T47D (cell line): ENCODE measurements at places on chromosomes 2 and 18.

GRCh38 chr2:216696751-216697560, 1.6 kb upstream of the IGFBP5 start:
- DNase-seq, result no peak

DNA sequence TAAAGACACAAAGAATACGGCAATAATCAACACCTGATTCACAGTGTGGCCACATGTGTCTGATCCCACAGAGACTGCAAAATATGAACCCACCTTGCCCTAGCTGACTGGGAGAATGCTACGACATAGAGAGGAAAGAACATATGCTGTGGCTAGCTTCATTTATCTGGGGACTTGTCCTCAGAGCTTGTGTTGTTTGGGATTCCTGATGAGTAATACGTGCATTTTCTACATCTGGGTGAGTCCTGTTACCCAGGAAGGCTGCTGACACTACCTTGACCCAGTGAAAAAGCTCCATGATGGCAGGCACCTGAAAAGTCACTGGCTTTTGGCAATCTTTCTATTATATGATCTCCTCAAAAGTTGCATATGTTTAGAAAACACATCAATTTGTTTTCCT, 427.7 kb upstream of the LYPD1 start:
- DNase-seq, result no peak

DNA sequence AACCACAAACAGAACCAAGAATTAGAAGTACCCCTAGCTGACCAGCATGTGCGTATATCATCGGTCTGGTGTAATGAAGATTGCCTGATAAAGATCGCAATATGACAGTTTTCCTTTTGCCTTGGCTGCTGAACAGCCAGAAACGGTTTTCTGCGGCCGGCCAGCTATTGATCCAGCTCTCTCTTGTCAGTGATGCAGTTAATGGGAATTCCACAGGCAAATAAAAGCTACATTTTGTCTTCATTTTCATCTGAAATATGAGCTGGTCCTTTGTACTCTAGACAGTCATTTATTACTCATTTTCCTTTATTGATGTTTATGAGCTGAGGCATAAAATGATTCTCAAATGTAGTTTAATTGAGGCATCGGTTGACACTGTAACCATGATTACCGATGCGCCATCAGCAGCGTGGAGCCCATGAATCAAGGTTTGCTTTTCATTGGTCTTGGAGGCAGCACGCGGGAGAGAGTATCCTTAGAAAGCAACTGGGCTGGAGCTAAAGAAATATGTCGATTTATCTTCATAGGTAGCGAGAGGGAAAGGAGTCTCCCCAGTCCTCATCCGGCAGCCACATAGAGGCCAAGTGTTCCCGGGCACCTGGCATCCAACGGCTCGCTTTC, 535.2 kb downstream of the GALR1 start:
- no peak for DNase-seq

- DNase-seq, result no peak
These were observed 36.4 kb upstream of the SLC1A4 start for GRCh38 chr2:64952511-64953482.

- no peak for DNase-seq
These were observed 270.6 kb upstream of the TANK start for GRCh38 chr2:160889439-160890170.

DNA sequence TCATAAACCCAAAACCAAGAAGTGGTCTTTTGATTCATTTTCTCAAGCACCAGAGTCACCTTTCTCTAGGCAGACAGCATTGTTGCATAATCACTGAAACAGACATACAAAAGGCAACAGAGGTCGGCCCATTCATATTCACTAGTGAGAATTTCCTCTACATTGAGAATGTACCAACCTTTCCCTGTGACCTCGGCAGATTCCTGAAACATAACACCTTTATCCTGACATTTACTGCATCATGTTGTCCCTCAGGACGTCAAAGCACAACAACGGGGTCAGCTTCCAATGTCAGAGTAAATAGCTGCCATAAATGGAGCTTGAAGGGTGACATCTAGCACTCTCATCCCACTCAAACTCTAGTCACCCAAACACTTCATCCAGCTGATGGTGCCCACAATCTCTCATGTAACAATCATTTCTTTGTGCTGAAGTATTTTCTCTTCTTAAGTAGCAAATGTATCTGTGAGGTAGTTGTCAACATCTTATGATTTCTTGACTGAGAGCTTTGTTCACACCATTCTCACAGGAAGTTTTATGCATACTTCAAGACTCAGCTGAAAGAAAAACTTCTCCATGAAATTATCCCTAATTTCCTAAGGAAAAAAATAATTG, 802.6 kb upstream of the CHAC2 start:
- no peak for DNase-seq

- DNase-seq, result peak; percentile 19
These were observed 383.3 kb upstream of the MYT1L start for GRCh38 chr2:2714408-2714807.

DNA sequence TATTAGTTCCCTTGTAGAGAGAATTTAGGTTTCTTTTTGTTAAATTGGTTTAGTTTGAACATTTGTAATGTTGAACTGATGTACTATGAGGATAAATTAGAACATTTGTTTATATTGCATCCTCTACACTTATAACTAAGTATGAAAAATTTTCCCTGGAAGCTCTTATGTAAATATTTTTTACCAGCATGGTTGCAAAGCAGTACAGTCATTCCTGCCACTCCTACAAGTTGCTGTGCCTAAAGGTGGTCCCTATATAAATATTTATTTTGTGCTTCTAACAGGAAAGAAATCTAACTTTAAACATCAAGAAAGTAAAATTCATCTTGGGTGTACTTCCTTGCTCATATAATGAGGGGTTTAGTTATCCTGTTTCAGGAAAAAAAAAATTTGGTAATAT, 14.2 kb downstream of the TWSG1 start:
- DNase-seq, result no peak

DNA sequence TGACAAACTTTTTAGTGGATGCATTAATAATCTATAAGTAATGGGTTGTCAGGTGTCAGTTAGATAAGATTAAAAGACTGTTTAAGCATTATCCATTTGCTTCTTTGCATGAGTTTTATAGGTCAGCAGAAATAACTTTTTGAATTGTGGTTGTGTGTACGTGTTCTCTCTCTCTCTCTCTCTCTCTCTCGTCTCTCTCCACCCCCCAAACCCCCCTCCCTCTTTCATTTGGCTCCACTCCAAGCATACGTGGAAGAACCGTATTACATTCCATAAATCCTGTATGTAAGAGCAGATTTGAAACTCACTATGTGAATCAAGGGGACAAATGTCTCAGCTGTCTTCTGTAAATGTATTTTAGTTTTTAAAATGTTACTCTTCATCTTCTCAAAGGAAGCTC, 120.2 kb downstream of the MEIS1 start:
- DNase-seq, result no peak

DNA sequence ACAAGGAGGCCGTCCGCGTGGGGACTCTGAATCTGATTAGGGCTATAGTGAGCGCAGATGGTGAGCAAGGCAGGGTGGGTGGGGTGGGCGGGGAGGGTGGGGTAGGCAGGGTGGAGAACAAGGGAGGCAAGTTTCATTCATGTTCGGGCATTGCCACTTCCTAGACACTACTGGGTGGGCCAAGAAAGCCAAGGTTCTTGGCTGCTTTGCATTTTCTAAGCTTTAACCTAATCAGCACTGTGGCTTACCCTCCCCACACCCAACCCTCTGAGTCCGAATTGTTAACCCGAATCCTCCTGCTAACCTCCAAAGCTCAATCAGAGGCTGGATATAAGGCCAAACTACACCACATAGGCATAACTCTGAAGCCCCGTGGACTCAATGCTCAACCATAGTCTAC, 18.1 kb downstream of the MROH2A start:
- DNase-seq, result no peak

DNA sequence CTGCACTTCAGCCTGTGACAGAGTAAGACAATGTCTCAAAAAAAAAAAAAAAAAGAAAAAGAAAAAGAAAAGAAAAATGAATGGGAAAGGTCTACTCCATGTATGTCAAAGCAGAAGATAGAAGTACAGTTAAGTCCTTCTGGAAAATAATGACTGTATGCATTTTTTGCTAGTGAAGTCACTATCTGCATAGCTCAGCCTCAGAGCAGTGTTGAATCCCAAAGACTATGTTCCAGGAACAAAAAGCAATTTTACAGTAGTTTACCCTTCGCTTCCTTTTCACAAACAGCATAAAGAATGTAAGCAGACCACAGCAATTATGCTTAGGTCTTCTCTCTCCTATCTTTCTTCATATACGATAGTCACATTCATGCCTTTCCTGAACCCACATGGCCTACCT, 497.4 kb downstream of the CMPK2 start:
- no peak for DNase-seq

DNA sequence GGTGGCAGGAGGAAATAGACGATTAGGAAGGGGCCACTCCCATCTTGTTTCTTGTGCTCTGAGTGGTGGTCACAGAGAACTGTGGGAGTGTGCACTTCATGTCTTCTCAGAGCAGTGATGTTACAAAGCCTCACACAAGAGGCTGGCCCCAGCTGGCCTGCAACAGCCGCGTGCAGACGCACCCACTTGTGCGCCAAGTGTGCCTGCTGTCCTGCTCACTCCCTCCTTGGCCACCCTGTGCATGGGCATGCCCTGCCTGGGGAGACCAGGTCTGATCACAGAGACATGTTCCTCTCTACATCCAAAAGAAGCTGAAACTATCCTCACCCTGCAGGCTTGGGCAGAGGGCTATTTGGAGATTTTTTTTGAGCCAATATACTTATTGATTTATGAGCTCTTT, 108.4 kb downstream of the MRO start:
- DNase-seq, result no peak

- DNase-seq, result no peak
These were observed 26.0 kb upstream of the ATG16L1 start for GRCh38 chr2:233225230-233226068.

DNA sequence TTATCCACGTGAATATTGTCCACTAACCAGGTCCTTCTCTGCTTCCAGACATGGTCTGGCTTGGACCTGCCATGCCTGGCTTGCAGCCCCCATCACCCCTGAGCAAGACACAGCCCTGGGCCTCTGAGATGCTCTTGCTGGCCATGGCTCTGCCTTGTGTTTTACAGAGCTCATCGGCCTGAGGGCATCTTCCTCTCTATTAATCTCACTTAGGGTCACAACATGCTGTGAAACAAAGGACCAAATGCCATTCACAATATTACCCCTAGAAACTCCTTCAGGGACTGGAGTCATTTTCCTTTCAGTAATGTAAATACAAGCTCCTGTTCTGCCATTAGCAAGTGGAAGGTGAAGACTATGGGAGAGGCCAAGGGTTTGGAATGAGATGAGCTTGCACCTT, 6.8 kb upstream of the TPO start:
- no peak for DNase-seq

- DNase-seq, result no peak
These were observed 217.8 kb upstream of the ATP5MC3 start for GRCh38 chr2:175399326-175399725.

DNA sequence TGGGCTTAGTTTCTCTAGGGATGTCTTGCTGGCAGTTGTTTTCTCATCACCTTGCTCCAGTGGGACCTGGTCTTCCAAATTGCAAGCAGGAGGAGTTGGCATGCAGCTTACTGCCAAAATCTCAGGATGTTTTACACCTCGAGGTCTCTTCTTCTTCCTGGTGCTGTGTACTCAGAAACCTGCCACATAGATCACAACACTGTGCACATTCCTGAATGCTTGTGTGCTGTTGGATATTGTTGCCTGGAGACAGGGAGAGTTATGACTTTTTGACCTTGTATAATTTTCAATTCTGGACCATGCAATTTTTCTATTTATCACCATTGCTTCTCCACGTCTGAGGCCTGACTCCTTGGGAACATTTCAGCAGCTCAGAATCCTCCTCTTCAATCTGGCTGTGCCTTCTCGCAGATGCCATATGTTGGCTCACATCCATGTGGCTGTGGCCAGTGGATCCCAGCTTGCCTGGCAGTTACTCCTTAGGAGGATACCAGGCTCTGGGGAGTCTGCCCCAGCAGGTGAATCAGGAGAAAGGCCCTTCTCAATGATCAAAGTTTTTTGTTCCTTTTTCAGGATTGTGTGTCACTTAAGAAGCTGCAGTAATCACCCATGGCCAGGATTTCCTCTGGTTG, 489.3 kb downstream of the TSN start:
- DNase-seq, result no peak

DNA sequence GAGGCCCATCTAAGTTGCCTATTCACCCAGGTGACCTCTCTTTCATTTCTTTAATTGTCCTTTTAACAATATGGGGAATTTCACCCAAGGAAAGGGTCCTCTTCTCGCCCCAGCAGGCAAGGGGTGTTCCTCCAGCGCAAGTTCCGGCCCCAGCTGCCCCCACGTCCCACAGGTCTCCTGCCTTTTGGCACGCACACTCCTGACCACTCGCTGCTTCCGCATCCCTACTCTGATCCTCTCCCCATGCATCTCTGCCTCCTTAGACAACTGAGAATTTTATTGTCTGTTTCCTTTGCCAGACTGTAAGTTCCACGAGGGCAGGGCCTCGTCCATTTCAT, 684 bp upstream of the ARPC2 start:
- DNase-seq, result no peak

- no peak for DNase-seq
These were observed 90.8 kb upstream of the MEIS1 start for GRCh38 chr2:66344087-66344663.

- DNase-seq, result no peak
These were observed 123.1 kb upstream of the CYP26B1 start for GRCh38 chr2:72270556-72271275.

GRCh38 chr2:60268661-60269060, 284.8 kb downstream of the BCL11A start:
- DNase-seq, result no peak

- no peak for DNase-seq
These were observed 234.3 kb downstream of the OSR1 start for GRCh38 chr2:19124135-19124534.

GRCh38 chr2:186592137-186592875, 2.5 kb downstream of the ITGAV start:
- no peak for DNase-seq

- no peak for DNase-seq
These were observed 47.1 kb upstream of the XIRP2 start for GRCh38 chr2:166841152-166841551.

DNA sequence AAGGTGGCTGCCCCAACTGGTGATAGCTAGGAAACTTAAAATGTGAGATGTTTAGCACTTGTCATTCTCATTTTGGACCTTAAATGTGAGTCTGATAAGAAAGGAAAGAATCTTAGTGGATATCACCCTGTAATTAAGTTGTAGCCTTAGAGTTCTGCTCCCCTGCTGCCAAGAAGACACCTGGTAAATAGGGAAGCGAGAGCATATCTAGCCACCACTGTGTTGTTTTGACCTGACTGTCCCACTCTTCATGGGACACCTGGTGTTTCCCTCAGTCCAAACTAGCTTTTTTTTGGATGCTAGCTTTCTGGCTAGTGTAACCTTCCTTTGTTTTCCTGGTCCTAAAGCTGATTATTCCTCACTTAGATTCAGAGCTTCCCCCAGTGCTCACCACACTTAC, 357.6 kb downstream of the RAD51AP2 start:
- no peak for DNase-seq

GRCh38 chr2:29223257-29223656, 108.0 kb downstream of the CLIP4 start:
- DNase-seq, result no peak

DNA sequence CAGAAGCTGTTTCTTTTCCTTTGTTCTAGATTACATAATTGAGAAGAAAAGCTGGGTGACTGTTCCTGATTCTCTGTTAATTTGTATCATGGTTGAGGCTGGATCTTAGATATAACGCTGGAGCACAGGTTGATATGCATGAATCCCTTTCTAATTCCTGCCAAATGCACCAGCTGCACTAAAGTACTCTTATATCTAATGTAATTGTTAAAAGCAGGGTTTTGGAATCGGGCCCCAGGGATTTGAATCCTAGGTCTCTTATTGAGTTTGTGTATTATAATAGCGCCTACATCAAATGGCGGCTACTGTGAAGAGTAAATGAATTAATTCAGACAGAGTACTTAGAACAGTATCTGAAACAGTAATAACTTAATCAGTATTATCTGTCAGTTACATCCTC, 80.4 kb downstream of the MC4R start:
- DNase-seq, result no peak
